Esophagus mucosa (tissue), 1 donor: ENCODE measurements at places on chromosomes 11 and 22. TPM values are rescaled to one million over a fixed set of nuclear protein-coding genes. Genes with fewer than 3 reads are reported as not detected.

OR2D2 gene
- total RNA-seq, result 0.20 TPM

GRCh38 chr11:75350743-75351540 is 519 bp downstream of the ARRB1 start:
- ATAC-seq, result peak; percentile 64

- ATAC-seq, result no peak
These were observed 24.0 kb downstream of the TSPAN18 start for GRCh38 chr11:44750551-44751465.

DNA sequence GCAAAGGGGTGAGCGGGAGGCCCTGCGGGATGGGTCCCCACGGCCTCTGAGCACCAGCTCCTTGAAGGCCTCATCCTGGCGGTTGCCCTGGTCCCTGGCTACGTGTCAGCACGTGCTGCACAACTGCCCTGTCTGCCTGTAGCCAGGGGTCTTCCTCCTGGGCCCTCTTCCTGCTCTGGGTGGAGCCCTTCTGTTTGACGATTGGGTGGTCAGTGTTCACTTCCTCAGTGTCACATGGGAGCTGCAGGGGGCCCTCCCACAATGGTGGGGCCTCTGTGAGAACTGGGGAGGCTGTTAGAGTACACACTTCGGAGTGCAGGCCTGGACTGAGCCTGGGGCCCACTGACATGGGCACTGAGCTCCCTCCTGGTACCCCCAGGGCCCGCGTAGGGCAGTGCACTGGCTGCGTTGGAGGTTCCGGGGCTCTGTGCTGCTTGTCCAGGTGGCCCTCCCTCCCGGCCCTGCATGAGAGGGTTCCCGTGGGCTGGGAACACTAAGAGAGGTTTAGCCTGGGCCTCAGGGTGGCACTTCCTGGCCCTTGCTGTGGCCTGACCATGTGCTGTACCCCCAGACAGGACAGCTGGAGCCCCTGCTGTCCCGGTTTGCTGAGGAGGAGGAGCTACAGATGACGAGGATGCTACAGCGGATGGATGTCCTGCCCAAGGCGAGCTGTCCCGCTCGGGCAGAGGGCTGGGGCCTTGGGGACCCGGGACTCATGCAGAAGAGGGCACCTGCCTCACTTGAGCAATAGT is 13.8 kb downstream of the DGCR6L start:
- ATAC-seq, result no peak

- ATAC-seq, result no peak
These were observed 165.2 kb upstream of the E2F8 start for GRCh38 chr11:19405966-19406365.
